Uterus (tissue), 4 donors: ENCODE measurements at places on chromosomes 6 and 20. TPM values are rescaled to one million over a fixed set of nuclear protein-coding genes. Genes with fewer than 3 reads are reported as not detected.

ADAM33 gene
- total RNA-seq, result 66.5 TPM

RSPH4A gene
- total RNA-seq, result 0.51 TPM

GABRR1 gene
- total RNA-seq, result not detected

DNA sequence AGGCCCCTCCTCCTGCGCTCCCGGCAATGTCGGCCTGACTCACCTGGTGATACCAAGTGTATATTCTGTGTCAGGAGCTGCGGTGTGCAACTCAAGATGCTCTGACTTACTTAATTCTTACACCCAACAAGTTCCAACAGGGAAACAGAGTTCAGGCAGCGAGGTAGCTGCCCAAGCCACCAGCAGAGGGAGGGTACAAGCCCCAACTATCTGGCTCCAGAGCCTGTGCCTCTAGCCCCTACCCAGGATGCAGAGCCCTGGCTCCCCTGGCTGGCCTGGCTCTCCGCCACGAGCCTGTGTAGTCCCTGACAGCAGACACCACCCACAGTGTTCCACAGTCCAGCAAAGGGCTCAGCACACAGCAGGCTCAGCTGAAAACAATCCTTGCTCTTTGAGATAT lies 34.9 kb downstream of the C20orf203 start:
- DNase-seq, result no peak
- H3K27ac ChIP-seq, result no peak overlapping the region
- no peaks in the 10 kb centered on the region for H3K36me3 ChIP-seq

DNA sequence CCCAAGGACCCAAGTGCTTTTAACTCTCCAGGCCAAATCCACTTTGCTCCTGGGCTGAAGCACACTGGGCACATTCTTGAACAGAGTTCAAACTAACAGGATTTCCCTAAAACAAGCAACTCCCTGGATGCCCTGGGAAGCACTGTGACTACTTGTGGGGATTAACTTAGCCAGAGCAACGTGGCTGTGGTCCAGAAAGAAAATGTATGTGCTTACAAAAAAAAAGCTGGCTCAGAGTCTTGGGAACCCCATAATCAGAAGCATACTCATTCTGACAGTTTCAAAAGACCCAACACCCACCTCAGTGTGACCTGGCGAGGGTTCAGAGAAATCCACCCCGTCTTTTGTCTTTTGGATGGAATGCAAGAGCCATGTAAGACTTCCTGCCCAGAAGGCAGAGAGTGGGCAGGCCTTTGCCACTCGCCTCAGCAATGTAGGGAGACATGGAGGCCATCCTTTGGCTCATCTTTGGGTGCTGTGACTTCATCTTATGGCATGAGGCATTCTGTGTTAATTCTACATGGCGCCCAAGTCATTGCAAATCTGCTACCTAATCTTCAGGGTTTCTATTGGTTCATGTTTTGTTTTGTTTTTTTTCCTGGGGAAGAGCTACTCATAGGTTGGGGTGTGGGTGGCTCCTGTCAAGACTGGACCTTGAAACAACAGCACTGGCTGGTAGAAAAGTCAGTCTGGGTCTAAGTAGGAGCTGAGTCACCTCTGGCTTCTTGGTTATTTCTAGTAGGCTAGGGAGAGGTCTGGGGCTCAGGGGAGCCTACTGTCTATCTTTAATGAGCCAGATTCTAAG lies 248.6 kb upstream of the SUPT3H start:
- no peaks in the 10 kb centered on the region for H3K27me3 ChIP-seq
- no peak overlapping the region for H3K4me3 ChIP-seq
- DNase-seq, result no peak
- H3K36me3 ChIP-seq, result no peaks in the 10 kb centered on the region
- no peak overlapping the region for H3K27ac ChIP-seq
- no peaks in the 10 kb centered on the region for H3K4me1 ChIP-seq

- no peak for DNase-seq
- no peaks in the 10 kb centered on the region for H3K4me1 ChIP-seq
- H3K27ac ChIP-seq, result no peak overlapping the region
These were observed 77.2 kb downstream of the LY86 start for GRCh38 chr6:6665555-6666243.

SLA2 gene
- total RNA-seq, result not detected

- H3K36me3 ChIP-seq, result no peaks in the 10 kb centered on the region
- H3K27me3 ChIP-seq, result no peaks in the 10 kb centered on the region
- H3K27ac ChIP-seq, result no peak overlapping the region
- DNase-seq, result no peak
- H3K4me3 ChIP-seq, result no peak overlapping the region
These were observed 6.5 kb upstream of the AHCY start for GRCh38 chr20:34309691-34310090.

PHF10 gene
- 36.2 TPM for total RNA-seq

ZNF391 gene
- 5.9 TPM for total RNA-seq

NOX3 gene
- total RNA-seq, result not detected

DNA sequence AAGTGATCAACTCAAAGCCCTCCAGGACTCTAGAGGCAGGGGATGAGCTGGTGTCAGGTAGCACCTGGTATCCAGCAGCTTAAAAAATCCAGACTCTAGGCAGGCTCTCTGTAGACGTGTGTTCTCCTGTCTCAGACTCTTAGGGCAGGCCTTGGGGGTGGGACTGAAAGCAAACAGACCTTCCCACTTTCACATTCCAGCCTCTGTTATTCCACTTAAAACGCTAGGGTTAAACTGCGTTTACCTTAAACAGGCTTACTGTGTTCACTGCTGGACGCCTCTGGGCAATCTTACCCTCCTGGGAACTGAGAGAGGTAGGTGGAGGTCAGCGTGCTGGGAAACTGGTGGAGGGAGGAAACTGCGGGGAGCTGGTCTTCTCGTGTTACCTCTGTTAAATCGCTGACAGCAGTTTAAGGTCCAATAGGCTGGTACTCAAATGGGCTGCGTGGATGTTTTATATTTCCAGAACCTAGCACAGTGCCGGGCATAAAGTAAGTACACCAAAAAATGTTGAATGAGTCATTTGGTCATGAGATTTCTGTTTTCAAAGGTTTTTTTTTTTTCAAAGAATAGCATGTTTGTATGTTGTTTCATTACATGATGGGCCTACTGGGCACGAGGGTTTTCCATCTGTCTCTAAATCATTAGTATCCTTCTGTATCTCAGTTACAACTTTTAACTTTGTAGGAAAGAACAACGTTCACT lies at the start of gene GCNT2:
TSS of gene GCNT2 (plus strand) at position 248 of the 705 bp plus-strand sequence. CDS start 7,561 bp downstream, outside the sequence.
- H3K4me3 ChIP-seq, result no peak within 1 kb of the TSS
- H3K36me3 ChIP-seq, result no peaks in the 10 kb centered on the region

DNA sequence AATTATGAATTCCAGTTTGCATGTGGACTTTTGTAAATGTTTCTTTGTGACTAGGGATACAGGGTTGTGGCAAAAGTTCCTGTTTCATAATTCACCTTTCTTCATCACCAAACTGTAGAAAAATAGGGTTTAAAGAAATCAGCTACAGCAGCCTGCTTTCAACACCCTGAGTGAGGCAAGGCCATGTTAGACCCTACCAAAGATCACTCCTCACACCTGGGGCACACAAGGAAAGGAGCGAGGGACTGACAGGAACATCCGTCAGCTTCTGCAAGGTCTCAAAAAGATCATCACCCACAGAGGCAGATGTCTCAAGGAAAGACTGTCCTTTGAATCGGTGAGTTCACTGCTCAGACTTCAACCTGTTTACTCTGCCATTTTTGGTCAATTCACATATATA lies 10.5 kb upstream of the STX11 start:
- no peak overlapping the region for H3K27ac ChIP-seq
- H3K27me3 ChIP-seq, result no peaks in the 10 kb centered on the region
- no peaks in the 10 kb centered on the region for H3K36me3 ChIP-seq
- no peak overlapping the region for H3K4me3 ChIP-seq
- DNase-seq, result no peak
- no peaks in the 10 kb centered on the region for H3K4me1 ChIP-seq

DNA sequence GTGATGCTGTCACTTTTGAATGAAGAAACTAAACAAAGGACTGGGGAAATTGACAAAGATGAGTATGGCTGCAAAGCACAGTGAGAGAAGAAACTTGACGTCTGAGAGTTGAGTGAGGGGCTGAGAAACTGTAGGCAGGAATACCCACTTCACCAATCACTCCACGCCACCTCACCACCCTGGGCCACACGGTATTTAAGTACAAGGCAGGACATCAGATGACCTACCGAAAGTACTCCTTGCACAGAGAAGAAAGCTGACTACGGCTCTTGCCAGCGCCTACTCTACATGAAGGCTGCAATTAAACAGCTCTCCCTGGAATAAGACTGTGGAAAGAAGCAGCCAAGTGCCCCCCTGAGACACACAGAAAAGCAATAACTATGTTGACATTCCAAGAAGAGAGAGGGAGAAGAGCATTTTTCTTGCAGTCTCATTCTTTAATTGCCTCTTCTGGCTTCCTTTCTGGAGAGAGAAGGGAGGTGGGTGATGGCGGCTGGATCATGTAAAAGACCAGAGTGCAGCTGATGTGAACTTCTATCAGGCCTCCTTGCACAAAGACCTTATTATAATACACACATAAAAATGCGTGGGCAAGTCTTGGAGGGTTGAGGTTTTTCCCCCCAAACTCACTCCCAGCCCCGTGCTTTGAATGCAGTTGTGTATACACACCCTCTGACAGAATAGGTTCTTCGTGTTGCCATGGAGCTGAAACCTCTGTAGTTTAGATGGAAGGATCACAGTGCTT lies 44.6 kb downstream of the HIVEP2 start:
- no peaks in the 10 kb centered on the region for H3K27me3 ChIP-seq
- no peak overlapping the region for H3K27ac ChIP-seq
- H3K4me3 ChIP-seq, result no peak overlapping the region
- H3K4me1 ChIP-seq, result no peaks in the 10 kb centered on the region
- DNase-seq, result no peak

FAM83C gene
- not detected for total RNA-seq

DNA sequence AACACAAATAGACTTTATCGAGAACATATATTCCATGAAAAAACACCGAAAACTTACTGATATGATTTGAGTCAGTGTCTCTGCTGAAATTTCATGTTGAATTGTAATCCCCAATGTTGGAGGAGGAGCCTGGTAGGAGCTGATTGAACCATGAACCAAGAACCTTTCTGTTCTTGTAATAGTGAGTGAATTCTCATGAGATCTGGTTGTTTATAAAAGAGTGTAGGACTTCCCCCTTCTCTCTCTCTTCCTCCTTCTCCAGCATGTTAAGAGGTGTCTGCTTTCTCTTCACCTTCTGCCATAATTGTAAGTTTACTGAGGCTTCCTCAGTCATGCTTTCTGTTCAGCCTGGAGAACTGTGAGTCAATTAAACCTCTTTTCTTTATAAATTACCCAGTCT lies 1289.3 kb upstream of the CITED2 start:
- no peak overlapping the region for H3K4me3 ChIP-seq
- H3K4me1 ChIP-seq, result no peaks in the 10 kb centered on the region
- DNase-seq, result no peak
- H3K27me3 ChIP-seq, result no peaks in the 10 kb centered on the region
- H3K27ac ChIP-seq, result no peak overlapping the region

- DNase-seq, result no peak
- H3K27ac ChIP-seq, result no peak overlapping the region
- no peaks in the 10 kb centered on the region for H3K27me3 ChIP-seq
- no peaks in the 10 kb centered on the region for H3K36me3 ChIP-seq
- H3K4me1 ChIP-seq, result no peaks in the 10 kb centered on the region
- no peak overlapping the region for H3K4me3 ChIP-seq
These were observed 231.4 kb upstream of the ECI2 start for GRCh38 chr6:4366635-4367395.

- H3K4me1 ChIP-seq, result peaks cover 11% of the 10 kb centered on the region
- H3K27ac ChIP-seq, result peak overlapping the region; percentile 86
- H3K4me3 ChIP-seq, result no peak overlapping the region
- no peak for DNase-seq
These were observed 27.0 kb downstream of the LAMA4 start for GRCh38 chr6:112227411-112227810.

BCAS4 gene
- under 0.01 TPM for total RNA-seq

DNA sequence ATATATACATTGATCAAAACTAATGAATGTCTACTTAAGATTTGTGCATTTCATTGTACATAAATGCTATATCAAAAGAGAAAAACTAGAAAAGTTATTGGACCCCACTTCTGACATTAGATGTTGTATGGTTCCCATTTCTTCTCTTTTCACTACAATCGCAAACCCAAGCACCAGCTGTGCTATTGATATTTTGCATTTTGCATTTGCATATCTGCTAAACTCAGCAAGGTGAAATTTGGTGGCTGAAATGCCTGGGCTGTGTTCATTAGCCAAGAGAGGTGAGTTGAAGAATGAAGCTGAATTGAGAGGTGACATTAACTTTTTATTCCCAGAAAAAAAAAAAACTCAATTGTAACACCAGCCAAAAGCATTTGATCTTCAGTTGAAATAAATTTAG lies 232.1 kb upstream of the TENT5A start:
- no peaks in the 10 kb centered on the region for H3K36me3 ChIP-seq
- no peak overlapping the region for H3K4me3 ChIP-seq
- H3K4me1 ChIP-seq, result no peaks in the 10 kb centered on the region
- no peak for DNase-seq
- H3K27me3 ChIP-seq, result no peaks in the 10 kb centered on the region
- no peak overlapping the region for H3K27ac ChIP-seq

OPRL1 gene
- total RNA-seq, result not detected

DNA sequence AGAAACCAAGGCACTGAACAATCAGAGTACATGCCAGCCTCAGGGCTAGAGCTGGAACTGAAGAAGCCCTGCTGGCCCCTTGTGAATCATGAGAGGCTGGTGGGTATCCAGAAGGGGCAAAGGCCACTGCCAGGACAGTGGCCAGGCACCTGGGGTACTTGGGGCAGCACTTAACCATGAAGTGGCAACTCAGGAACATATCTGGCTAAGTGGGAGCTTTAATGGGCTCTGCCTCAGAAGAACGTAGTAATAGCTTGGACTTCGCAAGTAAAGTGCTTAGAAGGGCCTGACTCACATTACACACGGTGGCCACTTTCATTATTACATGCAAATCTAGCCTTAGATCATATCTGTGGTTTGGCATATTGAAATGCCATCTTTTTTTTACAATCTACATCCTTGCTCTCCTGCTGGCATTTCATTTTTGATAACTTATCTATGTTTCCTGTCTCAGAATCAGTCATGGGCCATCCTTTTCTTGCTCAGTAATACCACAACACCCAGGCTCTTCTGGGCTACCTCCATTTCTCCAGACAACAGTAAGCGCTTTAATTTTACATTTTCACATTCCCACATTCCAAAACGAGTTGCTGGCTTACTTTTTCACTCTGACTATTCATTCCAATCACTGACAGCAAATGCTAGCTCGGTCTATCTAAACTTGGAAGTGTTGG lies 21.6 kb downstream of the NAPB start:
- no peak overlapping the region for H3K27ac ChIP-seq
- DNase-seq, result no peak
- H3K4me3 ChIP-seq, result no peak overlapping the region
- H3K27me3 ChIP-seq, result no peaks in the 10 kb centered on the region
- H3K4me1 ChIP-seq, result no peaks in the 10 kb centered on the region

GRCh38 chr6:90286884-90287488 lies 9.7 kb downstream of the BACH2 start:
- H3K4me3 ChIP-seq, result no peak overlapping the region
- DNase-seq, result no peak
- H3K27me3 ChIP-seq, result no peaks in the 10 kb centered on the region
